DMS53 (cell line): ENCODE measurements at places on chromosomes 5 and 9.

DNA sequence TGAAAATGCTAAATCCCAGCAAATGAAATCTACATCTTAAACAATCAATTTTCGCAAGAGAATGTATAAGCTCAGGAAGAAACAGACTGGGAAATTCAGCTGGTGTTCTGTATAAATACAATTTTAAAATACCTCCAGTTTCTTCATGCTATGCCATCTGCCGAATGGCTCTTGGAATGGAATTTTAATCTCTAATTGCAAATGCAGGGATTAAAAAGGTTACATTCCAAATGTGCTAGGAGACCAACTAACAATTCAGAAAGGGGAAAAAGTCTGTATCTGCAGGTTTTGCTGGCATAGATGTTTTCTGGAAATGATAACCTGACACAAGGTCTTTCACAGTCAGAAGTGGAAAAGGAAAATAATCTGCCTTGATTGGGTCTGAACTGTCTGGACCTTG lies 379.7 kb downstream of the MAT2B start:
- no peak for DNase-seq

DNA sequence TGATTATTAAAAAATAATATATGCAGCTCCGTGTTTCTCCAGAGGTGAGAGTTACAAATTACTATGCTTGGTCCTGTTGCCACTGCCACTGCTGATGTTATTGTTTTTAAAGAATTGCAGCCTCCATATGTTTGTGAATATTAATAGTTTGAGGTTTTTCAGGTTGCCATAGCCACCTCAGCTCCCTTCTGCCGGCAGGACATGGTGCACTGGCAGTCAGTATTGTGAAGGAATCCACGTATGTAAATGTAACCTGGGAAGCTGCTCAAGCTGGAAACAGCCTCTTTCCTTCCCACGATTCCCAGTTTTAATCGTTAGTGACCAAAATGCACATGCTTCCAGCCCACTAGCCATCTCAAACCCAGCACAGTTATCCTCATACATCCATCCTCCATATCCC lies 184.4 kb upstream of the CCNG1 start:
- DNase-seq: no peak

GRCh38 chr9:136720251-136720897 lies 8.0 kb downstream of the DIPK1B start:
- peak; percentile 56 for DNase-seq

DNA sequence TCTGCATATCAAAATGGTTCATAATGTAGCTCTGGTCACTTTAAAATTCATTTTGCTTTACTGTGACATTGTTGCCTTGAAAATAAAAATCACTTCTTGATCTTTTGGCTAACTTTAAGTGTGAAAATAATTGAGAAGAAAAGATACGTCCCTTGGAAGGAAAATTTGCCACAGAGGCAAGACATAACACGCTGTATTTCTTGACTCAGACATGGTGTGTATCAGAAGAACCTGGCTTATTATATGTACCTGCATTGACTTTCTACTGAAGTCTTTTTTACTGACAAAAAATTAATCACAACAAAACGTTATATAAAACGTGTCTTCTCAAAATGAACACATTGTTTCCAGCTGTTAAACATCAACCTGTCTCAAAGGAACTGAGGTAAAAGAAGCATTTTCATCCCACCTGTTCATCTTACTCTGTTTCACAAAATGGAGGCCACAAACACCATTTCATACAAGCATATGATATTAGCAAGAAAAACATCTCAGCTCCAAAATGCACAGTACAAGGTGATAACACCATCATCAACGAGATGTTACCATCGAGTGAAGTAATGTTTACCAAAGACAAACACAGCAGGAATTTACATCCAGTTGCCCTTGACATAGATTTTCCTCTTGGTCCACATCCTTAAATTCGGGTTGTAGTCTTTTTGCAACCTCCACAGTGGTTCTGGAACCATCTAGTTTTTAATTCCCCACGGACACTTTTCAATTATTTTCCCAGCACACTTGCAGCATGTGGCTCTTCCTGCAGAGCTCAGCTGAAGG lies 179.9 kb downstream of the GLIS3 start:
- DNase-seq: peak; percentile 1

- DNase-seq: no peak
These were observed 405.9 kb downstream of the MLLT3 start for GRCh38 chr9:20216438-20216837.

- no peak for DNase-seq
These were observed 66.2 kb downstream of the ARHGEF28 start for GRCh38 chr5:73692166-73692640.

DNA sequence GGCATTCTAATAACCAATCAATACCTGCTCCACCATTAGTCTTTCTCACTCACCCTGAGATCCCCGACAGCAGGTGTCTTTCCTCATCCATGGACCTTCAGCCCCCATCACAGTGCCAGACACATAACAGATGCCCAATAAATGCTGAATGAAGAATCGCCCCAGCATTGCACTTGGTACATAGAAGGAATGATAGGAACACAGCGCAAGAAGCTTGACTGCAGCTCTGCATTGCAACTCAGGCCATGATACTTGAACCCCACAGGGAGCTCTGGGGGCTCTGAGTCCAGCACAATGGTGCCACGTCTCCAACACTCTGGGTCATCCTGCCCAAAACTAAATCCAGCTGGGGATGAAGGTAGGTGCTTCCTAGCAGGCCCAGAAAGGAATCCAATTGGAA lies 355.0 kb upstream of the SLC30A5 start:
- no peak for DNase-seq

GRCh38 chr9:36337002-36337401 lies 63.1 kb downstream of the RNF38 start:
- DNase-seq: no peak

- no peak for DNase-seq
These were observed 20.7 kb downstream of the CD74 start for GRCh38 chr5:150391986-150392385.
